BE2C (cell line): ENCODE measurements at places on chromosomes 11 and 22.

- no peak for DNase-seq
Observed at GRCh38 chr11:134229126-134229790, 4.8 kb downstream of the VPS26B start.

- DNase-seq, result no peak
Observed at GRCh38 chr11:33622806-33623205, 77.8 kb downstream of the C11orf91 start.

DNA sequence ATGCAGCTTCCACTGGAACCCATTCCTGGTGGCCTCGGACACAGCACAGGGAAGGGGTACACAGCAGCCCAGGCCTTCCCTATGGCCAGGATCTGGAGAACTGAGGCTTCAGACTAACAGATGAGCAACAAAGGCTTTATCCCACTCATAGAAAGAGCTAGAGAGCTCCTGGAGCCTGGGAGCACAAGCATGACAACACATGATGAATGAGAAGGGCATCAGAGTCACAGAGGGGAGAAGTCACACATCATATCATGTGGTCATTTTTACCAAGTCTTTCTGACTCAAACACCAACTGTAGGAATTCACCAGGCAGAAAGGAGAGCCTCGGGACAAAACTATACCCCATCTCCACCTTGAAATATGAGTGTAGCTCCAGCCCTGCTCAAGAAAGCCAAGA, 43.2 kb downstream of the NRXN2 start:
- no peak for DNase-seq

DNA sequence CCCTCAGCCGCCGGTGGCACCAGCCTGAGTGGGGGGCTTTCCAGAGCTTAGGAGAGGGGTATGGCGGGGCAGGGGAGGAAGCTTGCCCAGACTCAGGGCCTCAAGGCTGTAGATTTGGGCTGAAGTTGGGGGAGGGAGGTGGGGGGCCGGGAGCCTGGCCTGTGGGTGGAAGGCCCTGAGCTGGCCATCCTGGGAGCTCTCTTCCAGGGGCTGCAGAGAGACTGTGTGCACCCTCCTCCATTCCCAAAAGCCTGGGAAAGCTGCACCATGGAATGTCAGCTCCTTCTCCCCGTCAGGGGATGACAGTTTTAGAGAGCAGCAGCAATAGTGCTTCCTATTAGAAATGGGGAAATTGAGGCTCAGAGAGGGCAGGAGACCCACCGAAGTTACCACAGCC, 1.0 kb downstream of the SYT12 start:
- DNase-seq, result no peak

GRCh38 chr22:20013382-20013871, 3.2 kb downstream of the ARVCF start:
- DNase-seq, result peak; percentile 94

DNA sequence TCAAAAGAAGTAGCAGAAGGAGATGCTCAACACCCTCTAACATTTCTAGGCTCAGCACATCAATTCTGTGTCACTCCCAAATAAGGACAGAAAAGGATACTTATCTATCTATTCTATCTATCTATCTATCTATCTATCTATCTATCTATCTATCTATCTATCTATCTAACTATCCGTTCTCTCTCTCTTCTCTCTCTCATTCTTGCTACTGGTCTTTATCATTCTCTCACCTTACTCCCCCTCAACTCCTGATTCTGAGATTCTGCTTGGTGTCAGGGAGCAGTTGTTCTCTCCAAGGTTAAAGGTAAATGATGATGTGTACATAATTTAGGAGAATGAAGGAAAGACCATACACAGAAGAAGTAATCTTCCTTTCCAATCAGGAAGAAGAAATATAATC, at the start of gene OR10G6:
OR10G6 (minus strand) TSS at position 43 of the 400 bp plus-strand sequence; CDS start at position 43, 0 bp downstream.
- DNase-seq, result no peak

- no peak for DNase-seq
Observed at GRCh38 chr11:63406458-63406857, 36.9 kb downstream of the SLC22A9 start.

DNA sequence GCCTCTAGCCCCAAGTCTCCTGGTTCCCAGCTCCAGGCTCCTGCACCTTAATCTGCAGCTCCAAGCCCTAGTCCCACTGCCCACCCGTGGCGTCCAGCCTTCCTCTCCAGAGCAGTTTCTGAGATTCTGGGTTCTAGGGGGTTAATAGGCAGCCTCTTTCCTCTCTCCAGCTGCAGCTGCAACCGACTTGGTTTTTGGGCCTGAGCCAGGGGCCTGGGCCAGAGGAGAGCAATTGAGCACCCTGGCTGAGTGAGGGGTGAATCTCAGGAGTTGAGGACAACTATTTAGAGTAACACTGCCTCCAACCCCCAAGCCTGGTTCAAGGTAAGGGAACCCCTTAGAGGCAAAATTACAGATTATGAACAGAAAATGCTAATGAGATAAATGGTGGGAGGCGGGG, 9.0 kb upstream of the CHRM1 start:
- DNase-seq, result peak; percentile 67

GRCh38 chr22:37709445-37709765, 12.6 kb downstream of the TRIOBP start:
- no peak for DNase-seq

- no peak for DNase-seq
Observed at GRCh38 chr11:34034053-34034452, 17.5 kb upstream of the CAPRIN1 start.

GRCh38 chr11:57543593-57543992, 6.2 kb downstream of the SMTNL1 start:
- DNase-seq, result no peak

- DNase-seq, result no peak
Observed at GRCh38 chr11:117914398-117914761, 14.8 kb downstream of the TMPRSS13 start.

DNA sequence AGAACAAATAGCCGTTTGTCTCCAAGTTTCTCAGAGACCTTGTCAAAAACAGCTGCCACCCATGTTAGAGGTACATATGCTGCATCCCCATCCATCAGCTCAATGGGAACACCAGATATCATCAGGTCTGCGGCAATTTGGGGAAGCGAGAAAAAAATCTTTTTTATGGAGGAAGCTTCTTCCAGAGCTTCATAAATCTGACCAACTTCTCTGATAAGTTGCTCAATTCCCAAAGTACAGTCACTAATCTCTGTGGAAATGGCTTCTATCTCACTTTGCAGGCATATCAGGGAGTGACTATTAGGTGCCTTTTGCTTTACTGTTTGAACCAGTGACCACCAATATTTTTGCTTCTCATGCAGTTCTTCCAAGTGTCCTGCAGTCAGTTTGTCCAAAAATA, 34.3 kb upstream of the MRPL17 start:
- no peak for DNase-seq

DNA sequence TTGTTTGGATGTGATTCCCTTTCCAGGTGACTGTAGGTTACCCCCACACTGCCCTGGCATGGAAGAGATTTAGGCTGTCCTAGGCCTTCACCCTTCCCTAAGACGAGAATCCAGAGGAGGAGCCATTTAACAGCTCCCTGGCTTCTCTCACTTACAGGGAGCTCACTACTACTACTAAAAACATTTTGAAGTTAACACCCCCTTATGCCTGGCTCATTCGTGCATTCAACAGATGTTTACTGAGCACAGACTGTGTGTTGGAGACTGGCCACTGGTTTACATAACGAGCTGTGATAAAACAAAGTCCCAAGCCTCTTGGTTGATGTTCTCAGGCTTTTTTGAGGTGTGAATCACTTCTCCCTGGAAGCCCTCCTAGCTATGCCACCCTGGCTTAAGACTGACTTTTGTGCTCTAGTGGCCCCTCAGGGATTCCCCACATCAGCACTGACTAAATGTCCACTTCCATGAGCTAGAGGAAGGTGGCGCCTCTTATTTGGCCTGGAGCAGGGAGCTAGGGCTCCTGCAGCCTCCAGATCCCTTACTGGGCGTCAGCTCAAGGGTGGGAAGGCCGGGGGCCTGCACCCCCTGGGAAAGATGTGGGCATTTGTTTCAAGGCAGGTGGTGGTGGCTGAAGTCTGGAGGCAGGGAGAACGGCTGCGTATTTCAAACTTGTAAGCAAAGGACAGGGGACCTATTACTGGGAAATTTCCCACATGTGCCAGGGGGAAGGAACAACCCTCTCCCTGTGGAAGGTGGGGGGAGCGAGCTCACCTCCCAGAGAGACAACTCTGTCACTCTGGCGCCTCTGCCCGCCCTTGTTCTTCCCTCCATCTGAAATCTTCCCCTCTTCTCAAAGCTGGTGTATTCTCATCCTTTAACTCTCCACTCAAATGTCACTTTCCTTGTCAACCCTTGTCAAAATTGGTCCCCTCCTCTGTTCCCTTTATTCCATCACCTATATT, 19.4 kb upstream of the MALAT1 start:
- peak; percentile 60 for DNase-seq

DNA sequence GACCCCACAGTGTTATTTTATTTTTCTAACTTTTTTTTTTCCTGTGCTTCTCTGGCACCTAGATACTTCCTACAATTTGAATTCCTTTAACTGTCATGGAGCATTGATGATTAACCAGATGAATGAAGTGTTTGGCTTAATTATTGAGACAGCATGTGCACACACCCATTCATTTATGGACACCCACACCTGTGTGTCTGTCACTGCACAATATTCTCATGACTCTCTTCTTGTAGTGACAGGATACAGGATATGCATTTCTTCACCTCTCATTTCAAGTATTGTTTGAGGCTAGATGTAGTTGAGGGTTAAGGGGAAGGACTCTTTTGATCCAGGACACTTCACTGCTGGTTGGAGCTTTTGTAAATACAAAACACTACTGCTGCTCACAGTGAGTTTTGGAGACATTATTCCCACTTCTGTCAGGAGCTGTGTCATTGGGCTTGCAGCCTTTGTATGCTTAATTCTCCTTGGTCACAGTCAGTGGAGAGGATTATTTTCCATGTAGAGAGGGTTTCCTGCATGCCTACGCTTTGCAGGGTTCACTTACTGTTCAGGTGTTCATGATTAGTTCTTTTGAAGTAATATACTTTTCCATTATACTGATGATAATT, 33.5 kb downstream of the SPECC1L start:
- no peak for DNase-seq

DNA sequence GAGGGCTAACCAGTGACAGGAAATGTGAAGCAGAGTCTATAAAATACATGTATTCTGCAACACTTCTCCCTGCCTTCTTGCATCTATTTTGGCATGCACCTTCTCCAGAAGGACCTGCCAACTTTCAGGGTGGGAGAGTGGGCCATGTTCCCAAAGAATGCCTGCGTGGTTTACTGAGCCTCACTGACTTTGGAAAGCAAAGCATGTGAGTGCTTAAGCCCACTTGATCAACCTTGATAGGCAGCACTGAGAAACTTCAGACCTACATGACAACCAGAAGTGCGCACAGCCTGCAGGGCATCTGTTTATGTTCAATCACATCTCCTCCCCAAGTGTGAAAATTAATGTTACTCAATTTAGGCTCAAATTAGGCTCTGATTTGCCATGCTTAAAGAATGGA, 69.2 kb downstream of the AMOTL1 start:
- no peak for DNase-seq

DNA sequence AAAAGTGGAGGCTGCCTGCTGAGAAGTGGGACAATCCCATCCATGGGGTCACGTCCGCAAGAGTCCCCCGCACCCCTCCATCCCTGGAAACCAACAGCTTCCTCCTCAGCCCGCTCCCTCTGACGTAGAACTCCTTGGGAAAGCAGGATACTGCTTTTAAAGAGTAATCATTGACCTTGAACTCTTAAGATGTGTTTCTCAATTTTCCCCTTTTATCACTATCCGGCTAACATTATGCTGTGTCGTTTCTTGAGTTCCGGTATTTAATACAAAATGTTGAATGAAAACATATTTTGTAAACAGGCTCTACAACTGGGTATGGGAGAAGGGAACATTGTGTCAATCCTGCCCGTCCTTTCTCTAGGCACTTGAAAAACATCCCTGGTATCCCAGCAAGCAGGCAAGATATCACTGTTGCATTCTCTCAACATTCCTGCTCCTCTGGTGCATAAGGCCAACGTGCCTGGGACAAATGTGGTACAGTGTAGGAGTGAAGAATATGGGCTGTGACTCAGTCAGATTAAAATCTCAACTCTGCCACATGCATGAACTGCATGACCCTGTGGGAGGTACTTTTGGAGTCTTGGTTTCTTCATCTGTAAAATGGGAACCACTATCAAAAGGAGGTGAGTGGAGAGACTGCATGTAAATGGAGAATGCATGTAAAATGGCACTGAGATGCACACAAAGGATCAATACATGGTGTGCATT, 52.8 kb downstream of the WT1 start:
- DNase-seq, result no peak
